Peyer's patch (tissue), 4 donors: ENCODE measurements at places on chromosomes 5 and 9. TPM values are rescaled to one million over a fixed set of nuclear protein-coding genes. Genes with fewer than 3 reads are reported as not detected.

Gene KDM3B
- total RNA-seq = 66.1 TPM

Gene TEX48
- total RNA-seq = not detected

Gene DIRAS2
- total RNA-seq = not detected

Gene PCDHGB6
- 1.1 TPM for total RNA-seq

Gene MAMDC2
- total RNA-seq = 15.7 TPM

Gene STPG3
- total RNA-seq = not detected

Gene WDR38
- total RNA-seq = not detected

Gene RGP1
- 44.4 TPM for total RNA-seq

Gene GALT
- 186 TPM for total RNA-seq

Gene GRIN3A
- not detected for total RNA-seq

Gene RNF208
- 4.4 TPM for total RNA-seq

GRCh38 chr9:114389612-114390368 is 2.0 kb upstream of the AKNA start:
- peak overlapping the region; percentile 97 for H3K27ac ChIP-seq
- DNase-seq = peak; percentile 73
- H3K4me3 ChIP-seq = no peak overlapping the region
- H3K27me3 ChIP-seq = no peaks in the 10 kb centered on the region

- no peaks in the 10 kb centered on the region for H3K4me1 ChIP-seq
- no peaks in the 10 kb centered on the region for H3K27me3 ChIP-seq
These were observed 162.7 kb upstream of the MRPS30 start for GRCh38 chr5:44646016-44646415.

DNA sequence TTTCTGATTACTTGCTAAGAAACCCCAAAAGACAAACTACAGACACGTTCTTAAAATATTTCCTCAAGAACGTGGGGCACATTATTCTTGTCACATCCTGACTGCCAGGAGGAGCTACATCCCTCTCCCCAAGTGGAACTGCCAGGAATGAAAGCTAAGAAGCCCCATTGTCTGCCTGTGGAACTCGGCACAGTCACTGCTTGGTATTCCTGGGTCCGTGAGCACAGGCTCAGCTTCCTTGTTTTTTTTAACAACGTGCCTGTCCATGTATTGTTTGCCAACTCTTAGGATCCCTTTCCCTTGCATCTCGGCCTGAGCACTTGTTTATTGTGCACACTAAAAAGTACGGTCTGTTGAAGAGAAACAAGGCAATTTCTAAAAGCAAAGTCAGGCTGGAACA is 47.0 kb upstream of the SELENOP start:
- H3K27ac ChIP-seq = peak overlapping the region; percentile 2
- H3K4me3 ChIP-seq = no peak overlapping the region
- no peak for DNase-seq
- no peaks in the 10 kb centered on the region for H3K36me3 ChIP-seq

GRCh38 chr9:104686081-104686480 is 8.2 kb upstream of the OR13D1 start:
- no peak overlapping the region for H3K4me3 ChIP-seq
- H3K27ac ChIP-seq = no peak overlapping the region
- H3K27me3 ChIP-seq = no peaks in the 10 kb centered on the region
- no peaks in the 10 kb centered on the region for H3K36me3 ChIP-seq
- no peaks in the 10 kb centered on the region for H3K4me1 ChIP-seq
- DNase-seq = no peak

DNA sequence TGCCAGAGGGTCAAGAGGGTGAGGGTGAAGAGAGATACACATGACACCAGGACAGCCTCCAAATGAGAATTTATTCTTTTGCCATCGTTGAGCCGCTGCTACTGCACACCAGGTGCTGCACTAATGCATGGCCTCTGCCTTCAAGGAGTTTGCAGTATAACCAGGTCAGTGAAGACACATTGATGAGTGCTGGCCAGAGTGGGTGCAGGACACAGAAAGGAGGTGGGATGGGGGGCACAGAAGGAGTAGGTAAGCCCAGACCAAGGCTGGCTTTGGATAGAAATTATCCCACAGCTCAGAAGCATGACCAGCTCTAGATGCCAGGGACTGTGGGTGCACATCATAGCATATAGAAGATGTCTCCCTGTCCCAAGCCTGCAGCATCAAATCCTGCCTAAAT is 38.0 kb downstream of the FOXI1 start:
- DNase-seq = no peak
- H3K27me3 ChIP-seq = no peaks in the 10 kb centered on the region
- no peaks in the 10 kb centered on the region for H3K4me1 ChIP-seq
- H3K36me3 ChIP-seq = no peaks in the 10 kb centered on the region
- no peak overlapping the region for H3K27ac ChIP-seq

GRCh38 chr9:83070261-83070660 is 7.3 kb upstream of the RASEF start:
- no peak for DNase-seq
- H3K4me3 ChIP-seq = no peak overlapping the region
- no peaks in the 10 kb centered on the region for H3K27me3 ChIP-seq
- H3K4me1 ChIP-seq = no peaks in the 10 kb centered on the region

- no peak for DNase-seq
- H3K4me1 ChIP-seq = no peaks in the 10 kb centered on the region
- no peaks in the 10 kb centered on the region for H3K27me3 ChIP-seq
- no peak overlapping the region for H3K27ac ChIP-seq
These were observed 913.8 kb downstream of the TLE1 start for GRCh38 chr9:80775530-80775929.

GRCh38 chr9:134993996-134994720 is 76.4 kb upstream of the FCN1 start:
- DNase-seq = peak; percentile 27
- no peaks in the 10 kb centered on the region for H3K36me3 ChIP-seq
- no peaks in the 10 kb centered on the region for H3K4me1 ChIP-seq
- no peak overlapping the region for H3K27ac ChIP-seq

DNA sequence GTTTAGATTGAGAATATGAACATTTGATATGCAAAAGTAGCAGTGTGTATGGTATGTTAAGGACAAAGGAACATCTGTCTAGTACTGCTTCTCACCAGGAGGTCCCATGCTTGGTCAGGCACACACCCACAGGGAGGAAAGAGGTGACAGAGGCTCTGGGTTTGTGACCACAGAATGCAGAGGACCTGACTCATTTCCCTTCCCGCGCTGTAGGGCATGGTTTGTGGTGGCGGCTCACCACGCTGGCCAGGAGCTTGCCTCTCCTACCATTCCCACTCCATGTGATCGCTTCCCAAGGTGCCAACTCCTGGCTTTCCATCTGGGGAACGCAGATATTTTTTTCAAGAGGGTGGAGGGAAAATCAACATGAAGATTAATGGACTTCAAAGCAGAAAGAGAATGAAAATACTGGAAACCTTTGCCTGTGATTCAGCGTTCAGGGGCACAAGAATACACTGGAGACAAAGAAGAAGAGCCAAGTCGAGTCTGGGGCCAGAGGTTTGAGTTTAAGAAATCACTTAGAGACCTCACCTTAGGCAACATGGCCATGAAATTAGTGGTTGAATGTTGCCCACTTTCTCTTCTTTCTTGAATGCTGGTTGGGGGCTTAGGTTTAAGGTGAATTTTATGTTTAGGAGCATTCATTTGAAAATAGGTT is 477.8 kb downstream of the CCDC171 start:
- H3K4me1 ChIP-seq = no peaks in the 10 kb centered on the region
- no peak for DNase-seq
- H3K36me3 ChIP-seq = no peaks in the 10 kb centered on the region
- no peak overlapping the region for H3K4me3 ChIP-seq
- no peaks in the 10 kb centered on the region for H3K27me3 ChIP-seq

- no peaks in the 10 kb centered on the region for H3K27me3 ChIP-seq
- H3K4me3 ChIP-seq = no peak overlapping the region
- no peaks in the 10 kb centered on the region for H3K36me3 ChIP-seq
- no peak overlapping the region for H3K27ac ChIP-seq
- no peaks in the 10 kb centered on the region for H3K4me1 ChIP-seq
These were observed 563.7 kb upstream of the DAP start for GRCh38 chr5:11324521-11325289.

GRCh38 chr5:59104400-59105127 is 521.7 kb downstream of the RAB3C start:
- H3K27me3 ChIP-seq = no peaks in the 10 kb centered on the region
- H3K36me3 ChIP-seq = no peaks in the 10 kb centered on the region
- no peak for DNase-seq
- H3K27ac ChIP-seq = peak overlapping the region; percentile 12

DNA sequence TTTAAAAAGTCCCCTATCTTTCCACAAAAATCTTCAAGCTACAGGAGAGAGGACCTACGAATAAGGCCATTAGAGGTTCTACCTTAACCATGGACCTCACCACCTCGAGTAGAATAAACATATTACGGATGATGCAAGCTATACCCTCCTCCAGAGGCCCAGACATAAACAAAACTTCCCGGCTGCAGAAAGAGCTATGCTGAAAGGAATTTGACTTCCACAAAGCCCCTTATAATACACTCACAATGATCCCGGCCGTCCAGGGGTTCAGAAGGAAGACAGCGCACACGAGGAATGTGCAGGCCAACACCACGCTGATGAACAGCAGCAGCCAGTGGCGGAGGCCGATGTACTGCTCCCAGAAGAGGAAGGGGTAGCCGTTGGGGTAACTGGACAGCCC is 59.0 kb downstream of the PTCH1 start:
- H3K4me1 ChIP-seq = no peaks in the 10 kb centered on the region
- no peak for DNase-seq
- no peak overlapping the region for H3K4me3 ChIP-seq

DNA sequence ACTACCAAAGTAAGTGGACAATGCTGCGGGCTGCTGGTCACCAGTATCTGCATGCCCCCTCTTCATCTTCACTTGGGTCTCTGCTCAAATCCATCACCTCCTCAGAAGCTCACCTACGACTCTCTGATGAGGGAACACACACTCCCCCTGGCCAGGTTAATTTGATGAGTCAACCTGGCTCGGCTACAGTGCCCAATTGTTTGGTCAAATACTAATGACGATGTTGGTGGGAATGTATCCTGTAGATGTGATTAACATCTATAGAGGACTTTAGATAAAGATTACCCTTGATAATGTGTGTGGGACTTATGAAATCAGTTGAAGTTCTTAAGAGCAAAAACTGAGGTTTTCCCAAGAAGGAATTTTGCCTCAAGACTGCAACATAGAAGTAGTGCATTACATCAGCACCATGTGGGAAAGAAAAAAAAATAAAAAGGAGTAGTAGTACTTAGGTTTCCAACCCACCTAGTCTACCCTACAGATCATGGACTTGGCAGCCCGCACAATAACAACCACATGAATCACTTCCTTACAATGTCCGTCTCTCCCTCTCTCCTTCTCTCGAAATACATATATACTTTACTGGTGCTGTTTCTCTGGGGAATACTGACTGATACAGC is 467.3 kb downstream of the DNAH5 start:
- no peaks in the 10 kb centered on the region for H3K36me3 ChIP-seq
- no peak for DNase-seq
- H3K27ac ChIP-seq = no peak overlapping the region

- no peak overlapping the region for H3K4me3 ChIP-seq
- no peak for DNase-seq
- H3K27me3 ChIP-seq = no peaks in the 10 kb centered on the region
- no peaks in the 10 kb centered on the region for H3K4me1 ChIP-seq
- no peak overlapping the region for H3K27ac ChIP-seq
- no peaks in the 10 kb centered on the region for H3K36me3 ChIP-seq
These were observed 142.3 kb upstream of the ANKH start for GRCh38 chr5:15013654-15014463.

DNA sequence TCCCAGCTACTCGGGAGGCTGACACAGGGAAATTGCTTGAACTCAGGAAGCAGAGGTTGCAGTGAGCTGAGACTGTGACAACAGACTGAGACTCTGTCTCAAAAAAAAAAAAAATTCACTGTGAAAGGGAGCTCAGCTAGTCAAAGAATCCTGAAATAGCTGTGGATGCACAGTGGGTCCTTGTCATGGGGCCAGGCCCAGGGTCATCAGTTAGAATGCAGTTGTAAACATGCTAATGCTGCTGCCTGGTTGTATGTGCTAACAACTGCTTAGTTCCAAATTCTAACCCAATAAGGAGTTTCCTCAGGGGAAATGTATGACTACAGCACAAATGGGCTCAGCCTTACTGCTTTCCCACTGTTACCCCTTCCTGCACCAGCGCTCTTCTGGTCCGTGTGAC is 84.0 kb downstream of the PALM2AKAP2 start:
- DNase-seq = no peak
- H3K27me3 ChIP-seq = no peaks in the 10 kb centered on the region
- no peaks in the 10 kb centered on the region for H3K36me3 ChIP-seq

DNA sequence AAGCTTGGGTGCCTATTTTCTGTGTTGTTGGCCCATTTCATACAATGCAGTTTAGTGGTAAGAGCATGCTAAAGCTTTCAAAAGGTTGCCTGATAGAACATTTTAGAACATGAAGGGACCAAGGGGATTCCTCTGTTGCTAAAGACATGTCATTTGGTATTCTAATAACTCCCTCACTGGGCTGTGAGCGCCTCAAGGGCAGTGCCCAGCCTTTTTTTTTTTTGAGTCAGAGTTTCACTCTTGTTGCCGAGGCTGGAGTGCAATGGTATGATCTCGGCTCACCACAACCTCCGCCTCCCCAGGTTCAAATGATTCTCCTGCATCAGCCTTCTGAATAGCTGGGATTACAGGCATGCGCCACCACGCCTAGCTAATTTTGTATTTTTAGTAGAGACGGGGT is 77.1 kb downstream of the PCSK5 start:
- no peak overlapping the region for H3K27ac ChIP-seq
- H3K4me1 ChIP-seq = no peaks in the 10 kb centered on the region
- H3K27me3 ChIP-seq = no peaks in the 10 kb centered on the region
- H3K36me3 ChIP-seq = no peaks in the 10 kb centered on the region
- no peak for DNase-seq
- no peak overlapping the region for H3K4me3 ChIP-seq

- H3K27me3 ChIP-seq = no peaks in the 10 kb centered on the region
- no peak overlapping the region for H3K27ac ChIP-seq
- DNase-seq = no peak
- no peaks in the 10 kb centered on the region for H3K4me1 ChIP-seq
- H3K36me3 ChIP-seq = no peaks in the 10 kb centered on the region
- no peak overlapping the region for H3K4me3 ChIP-seq
These were observed 22.1 kb upstream of the MARCHF6 start for GRCh38 chr5:10331341-10331796.

- H3K27ac ChIP-seq = no peak overlapping the region
- H3K4me3 ChIP-seq = no peak overlapping the region
- peak; percentile 45 for DNase-seq
- no peaks in the 10 kb centered on the region for H3K27me3 ChIP-seq
These were observed 20.5 kb downstream of the GFI1B start for GRCh38 chr9:132998831-132999635.

GRCh38 chr5:83539463-83539790 is 67.9 kb downstream of the VCAN start:
- no peak for DNase-seq
- H3K27me3 ChIP-seq = no peaks in the 10 kb centered on the region
- no peaks in the 10 kb centered on the region for H3K36me3 ChIP-seq
- H3K4me3 ChIP-seq = no peak overlapping the region
- H3K27ac ChIP-seq = no peak overlapping the region
- no peaks in the 10 kb centered on the region for H3K4me1 ChIP-seq
